Stimulated activated CD4-positive, alpha-beta T cell treated with anti-CD3 and anti-CD28 coated beads, Interleukin-4, amount 100 ng/mL, for 48 hours (primary cell): ENCODE measurements at places on chromosomes 7 and 10.

GRCh38 chr10:85623758-85624157, 742.8 kb downstream of the GRID1 start:
- no peak for DNase-seq

DNA sequence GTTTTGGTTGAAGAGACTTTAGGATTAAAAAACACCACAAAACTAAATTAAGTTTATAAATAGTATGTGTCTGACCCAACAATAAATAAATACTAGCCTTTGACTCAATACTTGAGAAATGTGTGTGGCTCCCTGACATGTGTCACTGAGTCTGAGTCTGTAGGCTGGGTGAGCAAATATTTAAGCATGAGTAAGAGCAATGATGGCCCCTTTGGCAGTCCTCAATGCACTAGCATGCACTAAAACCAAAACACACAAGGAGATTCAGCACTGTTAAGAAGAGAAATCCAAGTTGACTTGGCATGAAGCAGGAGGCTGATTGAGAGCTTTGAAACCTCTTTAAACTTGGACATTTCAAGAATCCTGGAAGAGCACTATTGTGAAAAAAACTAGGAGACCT, 37.1 kb downstream of the CCDC71L start:
- no peak for DNase-seq

DNA sequence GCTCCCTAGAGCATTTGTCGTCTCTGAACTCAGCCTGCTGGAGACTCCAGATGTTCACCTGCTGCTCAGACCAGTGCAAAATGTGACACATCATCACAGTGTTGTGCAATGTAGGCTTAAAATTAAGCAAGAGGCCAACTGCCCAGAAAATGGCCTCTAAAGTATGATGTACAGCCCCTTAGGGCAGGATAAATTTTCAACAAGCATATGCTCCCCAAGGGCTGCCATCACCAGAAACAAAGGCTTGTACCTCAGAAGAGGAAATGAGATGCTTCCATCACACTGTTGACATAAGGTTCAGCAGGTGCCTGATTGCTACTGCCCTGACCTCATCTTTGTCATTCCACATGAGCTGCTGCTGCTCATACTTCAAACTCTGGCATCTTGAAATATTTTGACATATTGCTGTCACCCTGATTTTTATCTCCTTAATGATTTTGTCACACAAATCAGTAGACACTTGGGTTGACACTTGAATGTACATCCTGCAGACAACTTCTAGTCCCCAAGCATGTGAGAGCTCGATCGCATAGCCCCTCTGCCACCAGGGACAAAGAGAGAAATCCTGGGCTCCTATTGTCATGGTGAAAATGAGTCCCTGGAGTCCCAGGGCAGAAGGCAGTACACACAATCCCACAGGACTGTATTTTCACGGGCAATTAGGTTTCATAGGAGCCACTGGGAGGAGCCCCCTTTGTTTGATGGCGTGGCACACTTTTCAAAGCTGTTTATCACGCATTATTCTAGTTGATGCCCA, 219.7 kb upstream of the STK17A start:
- DNase-seq, result no peak

DNA sequence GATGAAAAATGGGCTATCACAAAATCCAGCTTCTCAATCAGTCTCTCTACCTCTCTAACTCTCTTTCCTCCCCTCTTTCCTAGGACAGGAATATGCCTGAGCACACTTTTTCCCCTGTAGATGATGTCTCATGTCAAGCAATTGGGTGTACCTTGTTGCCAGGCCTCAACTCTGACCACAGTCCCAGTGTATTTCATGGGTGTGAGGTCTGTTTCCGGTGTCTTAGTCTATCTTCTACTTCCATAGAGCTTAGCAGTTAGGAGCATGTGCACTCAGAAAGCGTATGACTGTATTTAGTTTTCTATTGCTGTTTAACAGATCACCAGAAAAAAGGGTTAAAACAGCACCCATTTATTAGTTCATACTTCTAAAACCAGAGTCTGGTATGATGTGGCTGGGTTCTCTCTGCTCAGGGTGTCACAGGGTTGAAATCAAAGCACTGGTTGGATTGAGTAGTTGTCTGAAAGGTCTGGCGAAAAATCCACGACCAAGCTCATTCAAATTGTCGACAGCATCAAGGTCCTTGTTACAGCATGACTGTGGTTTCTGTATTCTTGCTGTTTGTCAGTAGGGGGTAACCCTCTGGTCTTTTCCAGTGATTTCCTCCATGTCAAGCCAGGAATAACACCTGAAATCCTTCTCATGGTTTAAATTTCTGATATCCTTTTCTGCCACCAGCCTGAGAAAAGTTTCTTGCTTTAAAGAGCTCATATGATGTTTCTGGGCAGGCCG, 130.0 kb downstream of the THSD7A start:
- no peak for DNase-seq
